ENCODE measurements at places on chromosomes 3 and 15.

DNA sequence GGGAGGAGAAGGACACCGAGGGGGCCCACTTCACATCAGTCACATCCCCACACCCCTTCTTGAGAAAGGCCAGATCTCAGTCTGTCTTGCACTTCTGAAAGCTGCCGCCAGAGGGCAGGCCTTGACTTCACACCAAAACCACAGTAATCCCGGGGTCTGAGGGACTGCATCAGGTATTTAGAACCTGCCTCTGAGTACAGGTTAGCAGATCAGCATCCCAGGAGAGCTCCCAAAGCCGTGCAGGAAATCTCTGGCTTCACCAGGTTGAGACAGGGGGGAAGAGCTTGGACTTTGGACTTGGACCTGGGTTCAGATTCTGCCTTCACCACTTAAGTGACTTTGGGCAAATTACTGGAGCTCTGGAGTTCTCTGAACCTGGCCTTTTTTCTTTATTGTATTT lies 50.3 kb downstream of the LHFPL4 start:
- DNase-seq, result peak; percentile 48

DNA sequence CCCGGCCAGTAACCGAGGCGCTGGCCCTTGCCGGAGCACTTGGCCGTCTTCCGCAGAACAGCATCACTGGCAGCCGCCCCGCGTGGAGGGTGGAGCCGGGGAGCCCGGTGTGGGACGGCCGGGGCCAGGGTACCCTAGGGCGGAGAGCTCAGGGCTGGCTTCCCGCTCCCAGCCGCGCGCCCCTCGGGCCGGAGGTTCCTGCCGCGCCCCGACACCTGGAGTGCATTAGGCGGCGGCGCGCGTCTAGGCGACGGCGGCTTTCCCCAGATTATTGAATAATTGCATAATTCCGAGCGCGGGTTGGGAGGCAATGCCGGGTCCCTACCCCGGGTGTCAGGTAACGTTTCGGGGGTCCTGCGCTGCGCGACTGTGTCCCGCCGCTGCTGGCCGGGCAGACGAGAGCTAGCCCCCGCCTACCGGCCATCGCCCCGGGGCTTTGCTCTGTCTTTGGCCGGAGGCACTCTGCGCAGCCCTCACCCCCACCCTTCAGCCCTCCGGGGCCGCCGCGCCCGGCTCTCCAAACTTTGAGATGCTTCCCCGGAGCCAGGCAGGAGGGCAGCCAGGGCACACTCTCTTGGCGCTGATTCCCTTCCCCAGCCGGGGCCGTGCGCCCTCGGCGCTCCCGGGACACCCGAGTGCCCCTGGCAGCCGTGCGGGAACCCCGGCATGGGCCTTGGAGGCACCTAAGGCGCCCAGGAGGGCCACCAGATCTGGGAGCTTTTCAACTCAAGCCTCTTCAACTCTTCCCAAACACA lies 749 bp downstream of the ITGA11 start:
- no peak for DNase-seq

DNA sequence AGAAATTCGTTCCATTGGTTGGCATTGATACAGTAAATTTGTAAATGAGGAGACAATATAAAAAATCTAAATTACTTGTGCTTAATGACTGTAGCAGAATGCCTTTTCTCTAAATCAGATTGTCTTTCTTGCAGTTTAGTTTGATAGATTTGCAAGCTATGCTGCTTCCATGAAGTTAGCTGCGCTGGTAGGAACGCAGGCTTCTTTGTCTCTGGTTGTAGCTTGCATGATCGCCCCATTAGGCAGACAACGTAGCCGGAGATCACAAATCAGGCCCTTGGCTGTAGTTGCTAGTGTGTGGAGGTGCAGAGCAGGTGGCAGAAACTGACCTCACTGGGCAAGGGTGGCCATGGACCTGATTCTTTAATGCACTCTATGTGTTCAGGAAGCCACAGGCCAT lies 6.1 kb downstream of the ZIC1 start:
- no peak for DNase-seq

- no peak for DNase-seq
Measured at GRCh38 chr3:161915418-161915750, 418.8 kb downstream of the OTOL1 start.
